ENCODE measurements at places on chromosomes 11 and 22.

GRCh38 chr11:45234306-45235006 is 51.7 kb downstream of the SYT13 start:
- no peak for DNase-seq

DNA sequence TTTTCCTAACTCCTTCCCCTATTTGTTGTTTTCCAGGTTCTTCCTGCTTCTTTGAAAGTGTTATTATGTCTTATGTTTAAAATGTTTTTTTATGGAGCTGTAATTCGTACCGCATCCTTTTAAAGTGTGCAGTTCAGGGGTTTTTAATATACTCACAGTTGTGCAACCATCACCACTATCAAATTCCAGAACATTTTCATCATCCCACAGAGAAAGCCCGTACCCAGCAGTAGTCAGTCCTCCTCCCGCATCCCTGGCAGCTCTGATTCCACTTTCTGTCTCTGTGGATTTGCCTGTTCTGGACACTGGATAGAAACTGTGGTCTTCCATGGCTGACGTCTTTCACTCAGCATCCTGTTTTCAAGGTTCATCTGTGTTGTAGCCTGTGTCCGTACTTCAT is 73.7 kb downstream of the JAM3 start:
- DNase-seq: no peak

GRCh38 chr11:62612366-62613290 is at the start of the genes EML3 and ROM1:
TSS of gene EML3 (minus strand) at chr11:62612775. CDS start at chr11:62612457, 318 bp downstream.
TSS of gene ROM1 (plus strand) at chr11:62613257. CDS start at chr11:62613282, 25 bp downstream.
- no peak for DNase-seq

DNA sequence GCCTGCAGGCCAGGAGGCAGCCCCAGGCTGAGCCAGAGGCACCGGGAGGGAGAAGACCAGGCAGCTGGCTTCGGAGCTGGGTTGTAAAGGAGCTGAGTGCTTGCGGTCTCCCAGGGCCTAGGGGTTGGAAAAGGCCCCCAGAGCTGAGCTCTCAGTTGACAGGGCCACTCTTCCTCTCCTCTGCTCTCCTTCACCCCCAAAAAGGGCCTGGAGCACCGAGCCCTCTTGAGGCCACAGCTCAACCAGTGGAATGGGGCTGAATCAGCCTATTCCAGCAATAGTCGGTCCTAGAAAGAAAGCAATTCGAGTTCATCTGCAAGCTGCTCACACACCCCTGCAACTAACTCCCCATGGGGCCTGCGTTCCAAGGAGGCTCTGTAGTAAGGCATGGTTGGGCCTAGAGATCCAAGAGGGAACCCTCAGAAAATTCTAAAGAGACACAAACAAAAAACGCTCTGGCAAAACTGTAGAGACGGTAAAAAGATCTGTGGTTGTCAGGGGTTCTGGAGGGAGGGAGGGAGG is 205.0 kb downstream of the BUD13 start:
- no peak for DNase-seq

GRCh38 chr11:90704510-90704909 is 481.7 kb upstream of the CHORDC1 start:
- no peak for DNase-seq
